Activated CD4-positive, alpha-beta T cell treated with anti-CD3 and anti-CD28 coated beads, Interleukin-2, Interleukin-6, amounts not matched to agents 100 ng/mL and 50 ng/mL, durations not matched to agents 16 hours and 8 hours (primary cell): ENCODE measurements at places on chromosomes 6 and 20.

GRCh38 chr6:35057449-35058357, 83.4 kb downstream of the TCP11 start:
- no peak for DNase-seq

GRCh38 chr6:139452148-139452876, 77.9 kb upstream of the CITED2 start:
- no peak for DNase-seq

DNA sequence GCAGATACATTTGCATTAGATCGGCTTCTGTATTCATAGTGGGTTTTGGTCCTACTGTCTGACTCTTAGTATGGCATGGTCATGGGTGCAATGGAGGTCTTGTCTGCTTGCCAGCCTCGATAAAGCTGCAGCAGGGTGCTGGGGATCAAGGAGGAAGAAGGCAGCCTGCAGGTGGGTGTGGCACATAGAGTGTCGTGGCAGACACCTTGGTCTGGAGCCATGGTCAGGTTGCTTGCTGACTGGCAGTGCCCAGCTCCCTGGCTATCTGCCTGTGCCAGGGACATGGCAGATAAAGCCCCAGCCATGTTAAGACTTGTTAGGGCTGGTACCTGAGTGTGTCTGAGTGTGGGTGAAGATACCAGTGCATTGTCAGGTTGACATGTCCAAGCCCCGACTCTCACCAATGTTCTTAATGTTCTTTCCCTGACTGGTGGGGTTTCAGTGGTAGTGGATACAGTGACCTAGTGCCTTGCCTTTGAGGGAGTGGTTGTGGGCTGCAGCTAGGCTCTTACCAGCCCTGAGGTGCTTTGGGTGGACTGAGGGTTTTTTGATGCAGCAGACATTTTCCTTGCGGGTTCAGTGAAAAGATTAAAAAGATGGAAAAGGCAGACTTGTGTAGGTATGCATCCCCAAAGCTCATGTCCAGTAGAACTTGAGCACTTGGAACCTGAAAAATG, 1.8 kb downstream of the FAM83D start:
- DNase-seq: peak; percentile 21

DNA sequence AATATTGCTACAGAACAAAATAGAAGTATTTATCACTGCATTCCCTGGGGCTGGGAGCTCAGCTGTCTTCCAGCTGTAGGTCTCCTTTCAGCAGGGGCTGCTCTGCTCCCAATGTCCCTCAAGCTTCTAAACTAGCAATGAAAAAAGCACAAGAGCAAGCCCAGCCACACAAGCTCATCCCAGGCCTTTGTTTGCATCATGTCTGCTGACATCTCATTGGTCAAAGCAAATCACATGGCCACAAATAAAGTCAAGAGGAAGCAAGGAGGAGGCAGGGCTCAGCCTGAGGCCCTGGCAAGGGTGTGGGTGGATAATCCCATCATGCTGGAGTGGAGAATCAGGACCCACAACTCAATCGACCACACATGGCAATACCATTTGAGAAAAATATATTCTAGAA, 2.2 kb upstream of the BFSP1 start:
- DNase-seq: peak; percentile 56

- no peak for DNase-seq
Measured at GRCh38 chr6:155272353-155273232, 8.8 kb downstream of the CLDN20 start.

GRCh38 chr6:26375270-26375669, 7.6 kb upstream of the BTN2A2 start:
- no peak for DNase-seq

GRCh38 chr20:45841407-45842129, 8.0 kb downstream of the SNX21 start:
- DNase-seq: no peak

- DNase-seq: no peak
Measured at GRCh38 chr20:55782912-55783253, 222.4 kb downstream of the CBLN4 start.

- no peak for DNase-seq
Measured at GRCh38 chr6:2593167-2593566, 157.6 kb downstream of the MYLK4 start.

DNA sequence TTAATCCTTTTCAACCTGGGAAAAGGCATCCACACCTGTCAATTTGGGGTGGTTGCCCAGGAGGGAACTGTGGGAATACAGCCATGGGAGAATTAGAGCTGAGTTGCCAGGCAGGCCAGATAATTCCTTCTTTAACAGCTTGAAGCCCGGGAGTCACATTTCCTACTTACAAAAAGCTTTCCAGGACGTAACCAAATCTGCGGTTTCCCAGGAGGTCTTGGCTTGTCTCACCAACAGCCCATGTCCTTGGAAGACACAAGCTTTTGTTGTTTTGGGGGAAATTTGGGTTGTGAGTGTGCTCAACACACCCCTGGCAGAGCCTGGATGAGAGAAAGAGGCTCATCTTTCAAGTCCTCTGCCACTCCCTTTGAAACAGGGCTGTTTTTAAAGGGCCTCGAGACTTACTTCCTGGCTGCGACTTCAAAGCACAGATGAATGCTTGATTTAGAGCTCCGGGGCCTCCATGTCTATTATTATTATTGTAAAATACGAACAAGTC, 465.9 kb upstream of the BTBD3 start:
- DNase-seq: no peak

- no peak for DNase-seq
Measured at GRCh38 chr6:33987531-33988021, 158.3 kb downstream of the GRM4 start.

GRCh38 chr6:13563009-13563408, 11.4 kb upstream of the SIRT5 start:
- DNase-seq: no peak

DNA sequence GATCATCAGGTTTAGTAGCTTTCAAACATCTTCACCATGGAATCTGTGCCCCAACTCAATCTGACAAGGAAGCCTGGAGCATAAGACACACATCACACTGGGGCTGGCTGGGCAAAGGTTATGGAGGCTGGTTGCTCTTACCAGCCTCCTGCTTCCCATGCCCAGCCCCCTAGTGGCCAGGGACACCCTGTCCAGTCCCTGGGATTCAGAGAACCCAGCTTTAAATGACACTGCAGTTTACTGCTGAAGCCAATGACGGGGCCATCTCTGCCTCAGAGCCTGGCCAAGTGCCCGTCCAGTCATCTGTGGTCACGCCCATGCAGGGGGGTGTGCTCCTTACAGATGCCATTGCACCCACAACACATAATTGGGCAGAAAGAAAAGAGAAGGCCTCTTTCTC, 272.9 kb downstream of the SMOC2 start:
- DNase-seq: no peak

- no peak for DNase-seq
Measured at GRCh38 chr20:9660236-9660868, 146.0 kb downstream of the LAMP5 start.

- no peak for DNase-seq
Measured at GRCh38 chr20:21322083-21322710, 19.1 kb downstream of the XRN2 start.

GRCh38 chr6:25192590-25193459, 86.3 kb upstream of the CARMIL1 start:
- DNase-seq: no peak

DNA sequence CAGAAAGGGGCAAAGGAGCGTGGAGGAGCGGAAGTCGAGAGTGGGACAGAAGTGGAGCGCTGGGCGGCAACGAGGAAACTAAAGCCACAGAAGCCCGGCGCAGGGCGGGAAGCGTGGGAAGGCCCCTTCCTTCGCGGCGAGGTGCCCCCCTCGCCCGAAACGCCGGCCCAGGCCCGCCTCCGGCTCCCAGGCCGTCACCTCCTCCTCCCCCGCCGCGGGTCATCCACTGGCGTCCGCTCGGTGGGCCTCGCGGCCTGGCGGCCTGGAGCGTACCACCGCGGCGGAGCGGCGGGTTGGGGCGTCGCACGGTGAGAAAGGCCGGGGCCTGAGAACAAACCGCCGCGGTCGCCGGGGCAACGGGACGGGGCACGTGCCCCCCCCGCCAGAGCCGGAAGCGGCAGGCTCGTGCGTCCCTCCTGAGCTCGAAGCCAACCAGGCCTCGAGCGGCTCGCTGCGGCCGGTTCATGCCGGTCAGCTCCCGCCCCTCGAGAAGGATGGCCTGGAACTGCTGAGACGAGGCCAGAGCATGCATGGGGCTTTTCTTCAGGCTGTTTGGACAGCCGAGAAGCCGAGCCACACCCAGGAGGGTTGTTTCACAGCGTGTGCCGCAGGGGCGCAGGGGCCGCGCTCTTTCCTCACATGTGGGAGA, at the start of gene TCP11:
Gene TCP11, minus strand, starts transcription at position 333 of the 649 bp plus-strand sequence. CDS start 469 bp downstream, outside the sequence.
- peak; percentile 36 for DNase-seq

DNA sequence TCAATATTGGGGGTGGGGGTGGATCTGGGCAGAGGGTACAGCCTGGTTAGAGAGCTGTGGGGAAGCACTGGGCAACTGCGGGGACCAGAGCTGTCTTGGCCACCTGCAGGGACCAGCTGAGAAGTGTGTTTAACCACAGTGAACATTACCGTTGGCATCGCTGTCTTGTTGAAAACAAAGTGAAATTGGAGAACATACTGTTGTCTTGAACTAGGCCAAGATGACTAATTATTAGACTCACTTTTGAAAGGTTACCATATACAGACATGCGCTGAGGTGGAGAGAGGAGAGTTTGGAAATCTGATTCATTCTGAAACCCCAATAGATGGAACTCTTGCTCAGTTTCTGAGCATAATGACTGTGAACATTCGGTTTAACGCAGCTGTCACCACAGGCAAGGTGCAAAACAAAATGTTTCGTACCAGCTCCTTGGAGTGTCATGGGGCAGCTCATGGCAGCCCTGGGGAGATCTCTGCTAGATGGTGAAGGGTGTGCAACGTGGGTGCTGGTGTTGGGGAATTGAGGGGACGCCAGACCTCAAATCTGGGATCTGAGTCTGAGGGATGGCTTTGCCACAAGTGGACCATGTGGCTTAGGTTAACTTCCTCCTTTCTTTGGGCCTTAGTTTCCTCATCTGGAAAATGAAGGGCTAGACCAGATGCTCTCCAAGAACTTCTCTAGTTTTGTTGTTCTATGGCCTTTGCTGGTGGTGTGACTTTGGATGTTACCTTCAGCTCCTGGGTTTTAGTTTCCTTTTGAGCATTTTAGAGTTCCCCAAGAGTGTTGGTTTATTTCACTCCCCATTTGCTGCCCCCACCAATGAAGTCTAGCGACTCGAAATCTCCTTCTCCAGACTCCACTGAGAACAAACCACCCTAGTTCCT, 24.6 kb upstream of the GTSF1L start:
- DNase-seq: peak; percentile 94

DNA sequence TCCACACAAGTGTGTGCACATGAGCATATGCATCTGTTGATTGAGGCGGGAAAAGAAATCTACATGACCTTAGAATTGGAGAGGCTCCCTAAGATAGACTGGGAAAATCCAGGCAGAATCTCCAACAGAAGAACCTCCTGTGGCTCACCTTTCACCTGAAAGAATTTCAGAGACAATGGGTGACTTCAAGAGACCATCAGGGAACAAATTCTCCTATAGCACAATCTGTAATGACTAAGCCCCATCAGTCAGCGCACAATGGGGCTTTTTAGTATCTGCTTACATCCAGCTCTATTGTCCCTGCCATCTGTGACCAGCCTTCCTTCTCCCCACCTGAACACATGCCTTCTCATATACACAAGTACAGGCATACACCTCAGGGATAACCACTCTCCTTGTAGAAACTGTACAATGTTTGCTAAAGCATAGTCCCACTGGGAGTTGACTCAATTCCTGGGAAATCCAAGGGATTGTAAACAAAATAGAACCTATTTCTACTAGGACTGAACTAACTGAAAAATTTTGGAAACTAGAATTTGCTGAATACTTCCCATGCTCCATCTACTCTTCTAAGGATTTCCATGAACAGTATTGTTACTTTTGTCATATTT, 150.8 kb upstream of the STXBP5 start:
- DNase-seq: no peak

DNA sequence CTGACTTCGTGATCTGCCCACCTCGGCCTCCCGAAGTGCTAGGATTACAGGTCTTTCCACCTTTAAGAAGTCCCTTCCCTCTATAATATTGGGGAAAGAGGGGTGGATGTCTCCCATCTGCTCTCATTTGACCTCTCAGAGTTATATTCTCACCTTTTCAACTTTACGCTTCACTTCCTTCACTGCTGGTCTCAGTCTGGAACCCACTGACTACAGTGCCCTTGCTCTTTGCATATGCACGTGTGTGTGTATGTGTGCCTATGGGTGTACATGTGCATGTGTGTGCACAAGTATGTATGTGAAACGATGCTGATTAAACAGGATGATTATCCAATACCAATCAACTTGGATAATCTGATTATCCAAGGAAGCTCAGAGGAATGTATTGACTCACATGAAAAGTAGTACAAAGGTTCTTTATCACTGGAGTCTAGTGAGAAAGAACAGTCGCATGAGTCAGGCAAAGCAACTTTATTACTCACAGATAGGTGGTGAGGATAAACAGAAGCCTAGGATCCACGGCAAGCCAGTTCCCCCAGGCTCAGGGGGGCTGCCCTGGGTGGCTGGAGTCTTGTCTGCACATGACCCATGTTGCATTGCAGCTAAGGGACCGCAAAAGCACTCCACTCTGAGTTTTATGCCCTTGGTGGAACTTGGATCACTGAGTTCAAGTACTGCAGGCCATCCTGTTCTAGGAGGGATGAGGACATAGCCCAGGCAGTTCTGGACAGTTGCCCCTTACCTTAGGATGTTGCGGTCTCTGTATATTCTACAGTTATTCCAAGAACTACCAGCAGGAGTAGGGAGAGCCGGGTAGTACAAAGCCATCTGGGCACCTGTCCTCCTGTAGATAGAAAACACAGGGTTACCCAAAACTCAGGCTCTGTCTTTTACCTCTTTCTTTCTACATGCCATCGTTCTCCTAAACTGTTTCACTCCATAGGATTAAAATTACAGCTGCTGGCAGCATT, 50.9 kb downstream of the SNRNP48 start:
- DNase-seq: no peak

- no peak for DNase-seq
Measured at GRCh38 chr6:75155631-75156030, 50.2 kb downstream of the COL12A1 start.

DNA sequence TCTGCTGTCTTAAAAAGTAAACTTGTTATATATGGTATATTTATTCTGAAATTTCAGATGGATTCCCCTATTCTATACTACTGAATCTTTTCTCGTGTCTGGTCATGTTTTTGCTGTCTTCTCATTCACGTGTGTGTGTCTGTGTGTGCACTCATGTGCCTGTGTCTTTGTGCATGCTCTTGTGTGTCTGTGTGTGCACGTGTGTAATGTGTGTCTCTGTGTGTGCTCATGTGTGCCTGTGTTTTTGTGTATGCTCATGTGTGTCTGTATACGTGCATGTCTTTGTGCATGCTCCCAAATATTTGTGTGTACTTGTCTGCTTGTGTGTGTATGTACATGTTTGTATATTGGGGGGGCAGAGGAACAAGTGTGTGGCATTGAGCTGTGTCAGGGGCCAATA, 34.0 kb downstream of the PRR18 start:
- no peak for DNase-seq

- DNase-seq: peak; percentile 66
Measured at GRCh38 chr20:50518270-50518721, 8.1 kb downstream of the PTPN1 start.

- DNase-seq: no peak
Measured at GRCh38 chr6:29729774-29730328, 6.6 kb downstream of the HLA-F start.

- DNase-seq: no peak
Measured at GRCh38 chr6:170102038-170102437, 188.8 kb downstream of the DLL1 start.
